ENCODE measurements at places on chromosomes 16 and 17. TPM values are rescaled to one million over a fixed set of nuclear protein-coding genes. Genes with fewer than 3 reads are reported as not detected.

Gene KREMEN2
- 23.4 TPM for total RNA-seq

Gene HBA1
- 0.99 TPM for total RNA-seq

Gene CACNG1
- not detected for total RNA-seq

Gene BAIAP3
- total RNA-seq = not detected

Gene C16orf96
- not detected for total RNA-seq

Gene KRTAP9-8
- not detected for total RNA-seq

Gene P4HB
- 1,284 TPM for total RNA-seq

Gene RMI2
- 12.3 TPM for total RNA-seq

Gene PERCC1
- not detected for total RNA-seq

Gene ORC6
- 20.7 TPM for total RNA-seq

Gene SULT1A1
- 6.8 TPM for total RNA-seq

Gene PRAC1
- total RNA-seq = not detected

Gene SSH2
- total RNA-seq = 6.2 TPM

Gene CSH2
- total RNA-seq = not detected

Gene AGRP
- total RNA-seq = not detected

Gene SYT17
- total RNA-seq = 3.0 TPM

Gene TIGD7
- 1.5 TPM for total RNA-seq

Gene PLA2G10
- not detected for total RNA-seq

Gene SCNN1B
- total RNA-seq = 2.7 TPM

Gene PDE6G
- not detected for total RNA-seq

Gene TRAF4
- total RNA-seq = 78.0 TPM
